ENCODE measurements at places on chromosomes 3 and 15.

DNA sequence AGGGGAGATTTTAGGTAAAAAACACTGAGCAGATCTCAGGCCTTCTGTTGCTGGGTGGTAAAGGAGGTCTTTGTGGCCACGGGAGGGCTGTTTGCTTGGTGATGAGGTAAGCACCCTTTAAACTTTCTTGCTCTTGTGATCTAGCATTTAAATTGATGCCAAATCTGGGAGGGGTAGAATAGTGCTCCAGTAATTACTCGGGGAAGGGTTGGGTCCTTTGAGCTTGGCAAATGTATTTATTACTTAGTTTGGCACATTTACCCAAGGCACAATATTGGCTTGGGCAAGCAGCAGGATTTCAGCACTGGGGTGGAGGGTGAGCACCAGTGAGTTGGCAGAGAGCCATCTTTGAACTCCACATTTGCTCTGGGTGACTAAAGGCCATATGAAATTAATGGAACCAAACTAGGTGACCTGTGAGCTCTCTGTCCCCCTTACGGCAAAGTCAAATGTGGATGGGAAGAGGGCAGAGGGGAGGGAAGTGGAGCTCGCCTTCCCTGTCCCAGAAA is 185.9 kb upstream of the ONECUT1 start:
- DNase-seq: no peak

- no peak for DNase-seq
Observed at GRCh38 chr3:32353351-32353750, 38.3 kb upstream of the CMTM7 start.

DNA sequence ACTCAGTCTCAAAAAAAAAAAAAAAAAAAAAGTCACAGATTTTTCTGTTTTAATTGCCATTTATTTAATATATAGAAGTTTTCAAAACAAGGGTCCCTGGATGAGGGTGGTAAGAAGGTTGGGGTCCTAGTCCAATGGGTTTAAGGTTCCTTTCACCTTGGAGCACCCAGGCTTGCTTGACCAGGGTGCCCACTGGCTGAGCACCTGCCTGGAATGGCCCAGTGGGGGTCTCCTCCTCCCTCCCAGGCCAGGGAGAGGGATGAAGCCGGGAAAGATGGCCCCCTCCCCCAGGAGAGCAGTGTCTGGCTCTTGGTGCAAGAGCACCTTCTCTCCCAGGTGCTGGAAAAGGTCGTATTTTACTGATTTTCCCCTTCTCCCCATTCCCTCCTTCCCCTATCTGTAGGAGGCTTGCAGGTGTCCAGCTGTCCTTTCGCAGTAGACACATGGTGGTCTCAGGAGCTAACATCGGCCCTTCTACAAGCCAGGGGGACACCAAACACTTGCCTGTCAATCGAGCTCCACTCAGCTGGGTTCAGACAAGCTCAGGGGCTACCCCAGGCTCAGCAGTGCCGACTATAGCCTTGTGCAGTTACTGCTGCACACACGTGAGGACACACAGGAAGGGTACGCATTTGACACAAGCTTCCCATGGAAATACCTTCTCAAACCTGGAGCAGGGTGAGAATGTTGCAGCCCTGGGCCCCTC is 112.3 kb upstream of the KLF13 start:
- no peak for DNase-seq

- DNase-seq: no peak
Observed at GRCh38 chr3:10213156-10213792, 35.0 kb upstream of the TATDN2 start.

GRCh38 chr3:108153451-108153981 is 62.7 kb upstream of the CD47 start:
- peak; percentile 7 for DNase-seq

DNA sequence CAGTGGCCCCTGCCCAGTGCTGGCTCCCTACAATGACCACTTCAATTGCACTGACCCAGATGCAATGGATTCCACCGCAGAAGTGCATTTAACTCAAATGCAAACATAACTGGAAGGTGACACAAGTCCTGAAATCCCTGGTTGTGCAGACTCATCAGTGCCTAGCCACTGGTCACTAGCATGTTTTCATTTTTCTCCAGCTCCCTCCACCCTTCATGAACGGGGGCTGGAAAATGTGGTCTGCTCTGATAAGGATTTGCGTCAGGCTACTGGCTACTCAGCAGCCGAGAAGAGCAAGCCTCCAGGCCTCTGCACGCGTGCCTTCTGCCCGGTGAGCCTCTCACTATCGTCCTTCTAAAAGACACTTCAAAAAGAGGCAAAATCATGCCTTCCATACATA is 27.4 kb upstream of the FURIN start:
- DNase-seq: no peak

DNA sequence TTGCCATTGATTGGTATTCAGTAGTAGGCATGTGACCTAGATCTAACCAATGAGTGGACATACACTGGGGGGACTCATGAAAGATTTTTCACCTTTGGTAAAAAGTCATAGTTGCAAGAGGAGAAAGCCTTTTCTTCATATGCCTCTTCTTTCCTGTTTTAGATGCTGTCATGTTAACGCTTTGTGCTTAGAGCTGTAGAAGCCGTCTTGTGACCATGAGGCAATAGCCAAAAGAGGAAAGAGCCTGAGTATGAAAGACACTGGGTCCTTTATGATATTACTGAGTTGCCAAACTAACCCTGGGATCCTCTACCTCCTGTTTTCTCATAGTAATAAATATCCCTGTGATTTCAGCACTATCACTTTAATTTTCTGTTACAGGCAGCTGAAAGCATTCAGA is 396.0 kb downstream of the FHIT start:
- no peak for DNase-seq

- no peak for DNase-seq
Observed at GRCh38 chr3:6679510-6679909, 181.4 kb upstream of the GRM7 start.

DNA sequence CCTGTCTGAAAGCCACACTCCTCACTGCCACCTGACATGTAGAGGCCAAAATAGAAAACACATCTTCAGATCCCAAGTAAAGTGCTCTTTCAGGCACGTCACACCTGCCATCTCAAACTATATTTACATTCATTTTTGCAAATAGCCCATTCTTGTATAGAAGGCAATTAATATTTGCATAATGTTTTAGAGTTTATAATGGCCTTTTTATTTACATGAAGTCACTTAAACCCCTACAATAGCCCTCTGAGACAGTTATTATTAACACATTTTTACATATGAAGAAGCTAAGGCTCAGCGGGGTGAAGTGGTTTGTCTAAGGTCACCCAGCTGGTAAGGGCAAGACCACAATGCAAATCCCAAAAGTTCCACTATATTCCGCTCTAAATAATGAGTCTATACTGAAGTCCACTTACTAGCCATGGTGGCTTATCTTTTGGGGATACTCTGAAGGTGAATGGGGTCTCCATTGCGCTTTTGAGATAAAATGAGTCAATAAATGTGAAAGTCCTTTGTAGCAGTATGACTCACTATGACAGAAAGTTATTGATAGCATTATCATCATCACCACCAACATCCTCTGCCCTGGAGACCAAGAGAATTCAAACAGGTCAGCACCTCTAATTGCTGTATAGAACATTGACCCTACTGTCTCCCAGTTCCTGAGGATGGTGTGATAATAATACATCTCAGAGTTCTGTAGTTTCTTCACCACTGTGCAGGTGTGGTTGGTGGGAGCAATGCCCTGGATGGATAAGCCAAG is 155.9 kb upstream of the BCL6 start:
- no peak for DNase-seq

- no peak for DNase-seq
Observed at GRCh38 chr3:47145272-47145671, 18.6 kb downstream of the SETD2 start.

DNA sequence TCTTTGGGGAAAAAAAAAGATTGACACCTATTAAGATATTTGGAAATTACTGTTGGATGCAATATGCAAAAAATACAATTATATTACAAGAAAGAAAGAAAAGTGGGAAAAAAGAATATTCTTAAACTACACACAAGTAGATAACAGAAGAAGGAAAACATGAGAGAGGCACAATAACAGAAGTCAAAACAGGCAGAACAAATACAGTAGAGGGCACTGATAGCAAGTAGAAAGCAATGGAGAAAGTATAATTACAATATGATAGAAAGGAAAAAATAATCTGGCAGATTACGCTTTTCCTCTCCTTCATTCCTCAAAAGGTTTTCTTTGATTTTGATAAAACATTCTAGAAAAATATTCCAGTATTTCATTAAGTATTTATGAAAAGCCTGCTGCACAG is 72.1 kb downstream of the ADAM10 start:
- DNase-seq: no peak

- DNase-seq: peak; percentile 44
Observed at GRCh38 chr3:32109256-32109655, 2.8 kb downstream of the GPD1L start.

- no peak for DNase-seq
Observed at GRCh38 chr3:188584958-188585689, 431.2 kb downstream of the LPP start.

- no peak for DNase-seq
Observed at GRCh38 chr3:185629554-185630181, 43.6 kb downstream of the SENP2 start.

GRCh38 chr15:68235022-68235421 is 5.5 kb upstream of the CLN6 start:
- DNase-seq: no peak

DNA sequence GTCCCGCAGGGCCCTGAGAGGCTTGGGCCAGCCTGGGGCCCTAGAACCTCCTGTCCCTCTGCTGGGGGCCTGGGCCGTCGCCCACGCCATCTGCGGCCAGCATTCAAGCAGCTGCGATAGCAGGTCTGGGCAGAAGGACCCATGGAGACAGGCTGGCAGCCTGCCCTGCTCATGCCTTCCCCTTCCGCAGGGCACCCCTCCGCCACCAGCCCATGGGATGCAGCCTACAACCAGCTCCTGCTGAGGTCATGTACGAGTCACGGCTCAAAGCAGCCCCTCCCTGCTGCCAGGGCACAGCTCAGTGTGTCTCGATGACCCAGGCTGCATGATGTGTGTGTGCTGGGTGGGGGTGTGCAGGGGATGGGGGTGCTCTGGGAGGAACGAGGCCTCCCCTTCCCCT is 27.8 kb downstream of the DUSP7 start:
- no peak for DNase-seq

DNA sequence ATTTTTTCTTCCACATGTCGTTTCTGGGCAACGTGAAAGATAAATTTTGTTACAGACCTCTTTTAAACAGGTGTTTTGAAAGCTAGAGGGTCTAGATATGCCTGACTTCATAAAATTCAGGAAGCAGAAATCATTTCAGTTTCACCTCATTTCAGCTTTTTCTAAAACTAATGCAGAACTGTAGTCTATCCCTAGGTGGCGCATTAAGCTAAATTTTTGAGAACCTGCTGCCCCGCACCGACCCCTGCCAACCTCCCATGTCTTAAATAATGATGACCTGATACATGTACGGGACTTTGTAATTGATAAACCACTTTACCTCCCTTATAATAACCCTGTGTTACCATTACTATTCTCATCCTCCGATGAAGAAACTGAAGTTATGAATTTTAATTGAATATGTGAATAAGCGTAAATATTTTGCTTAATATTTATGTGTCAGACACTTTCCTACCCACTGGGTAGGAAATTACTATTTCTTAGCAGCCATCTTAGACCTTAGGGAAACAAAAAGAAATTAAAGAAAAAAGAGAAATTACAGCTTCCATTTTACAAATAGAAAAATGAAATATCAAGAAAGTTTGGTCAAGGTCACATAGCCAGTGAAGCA is 78.7 kb upstream of the GCNT3 start:
- DNase-seq: no peak

DNA sequence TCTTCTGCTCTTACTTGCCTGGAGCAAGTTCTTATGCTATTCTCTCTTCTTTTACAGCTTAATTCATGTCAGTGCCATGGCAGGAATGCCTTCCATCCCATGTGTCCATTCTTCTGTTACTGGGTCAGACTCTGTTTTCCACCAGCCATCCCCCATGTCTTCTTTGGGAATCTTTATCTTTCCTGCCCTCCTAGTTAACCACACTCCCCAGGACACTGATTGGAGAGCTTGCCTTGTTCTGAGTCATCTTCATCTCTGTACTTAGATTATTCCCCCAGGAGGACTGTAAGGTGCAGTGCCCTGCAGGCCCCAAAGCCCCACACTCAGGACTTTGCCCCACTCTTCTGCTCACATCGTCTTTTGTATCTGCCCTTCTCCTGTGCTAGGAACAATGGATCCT is 3.6 kb downstream of the ABHD17C start:
- no peak for DNase-seq

- no peak for DNase-seq
Observed at GRCh38 chr15:76776480-76776879, 128.7 kb downstream of the SCAPER start.

GRCh38 chr15:82692171-82692570 is 17.5 kb downstream of the AP3B2 start:
- DNase-seq: no peak

GRCh38 chr3:142875099-142875498 is 13.8 kb downstream of the PCOLCE2 start:
- DNase-seq: no peak

- DNase-seq: no peak
Observed at GRCh38 chr3:167840247-167840646, 104.7 kb downstream of the SERPINI1 start.

DNA sequence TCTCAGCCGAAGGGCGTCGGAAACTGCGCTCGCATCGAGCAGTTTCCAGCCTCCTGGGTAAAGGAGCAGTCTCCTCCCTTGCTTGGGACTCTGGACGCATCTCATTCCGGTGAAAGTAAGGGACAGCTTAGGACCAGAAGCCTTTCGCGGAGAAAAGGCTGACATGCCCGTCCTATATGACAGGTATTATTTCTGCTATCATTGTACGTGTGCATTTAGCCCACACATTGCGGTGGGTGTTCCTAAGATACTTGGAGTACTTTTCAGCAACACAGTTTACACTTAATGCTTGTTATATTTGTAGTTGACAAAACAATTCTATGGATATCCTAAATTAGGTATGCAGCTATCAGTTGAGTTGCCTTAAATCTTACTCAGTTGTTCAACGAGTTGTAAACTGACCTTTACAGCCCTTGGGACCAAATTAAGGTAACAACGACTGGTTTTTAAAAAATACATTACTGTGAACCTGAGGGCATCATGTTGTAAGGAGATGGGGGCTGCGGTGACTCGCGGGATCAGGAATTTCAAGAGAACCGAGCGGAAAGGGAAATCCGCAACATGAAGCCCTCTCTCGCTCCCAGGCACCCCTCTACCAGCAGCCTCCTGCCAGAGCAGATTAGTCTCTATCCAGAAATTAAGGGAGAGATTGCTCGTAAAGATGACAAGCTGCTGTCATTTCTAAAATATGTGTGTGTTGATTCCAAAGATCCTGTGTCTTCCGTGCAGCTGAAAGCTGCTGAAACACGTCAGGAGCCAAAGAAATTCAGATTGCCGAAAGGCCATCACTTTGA is 632 bp upstream of the COPS2 start:
- DNase-seq: no peak

DNA sequence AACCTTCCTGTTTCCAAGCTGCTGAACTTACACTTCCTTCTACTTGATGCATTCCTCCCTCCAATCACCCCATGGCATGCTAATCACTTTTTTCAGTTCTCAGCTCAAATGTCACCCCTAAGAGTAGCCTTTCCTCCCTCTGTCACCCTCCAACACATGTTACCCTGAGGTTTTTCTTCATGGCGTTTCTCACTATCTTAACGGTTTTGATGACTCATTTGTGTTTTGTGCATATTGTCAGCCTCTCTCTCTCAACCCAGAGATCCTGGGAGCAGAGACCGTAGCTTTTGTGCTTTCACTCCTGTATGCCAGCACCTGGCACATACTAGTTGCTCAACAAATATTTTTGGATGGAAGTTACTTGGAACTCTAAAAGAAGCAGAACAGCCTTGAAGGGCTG is 24.5 kb downstream of the LRRC3B start:
- no peak for DNase-seq

GRCh38 chr3:195763843-195764825 is 43.4 kb downstream of the MUC20 start:
- no peak for DNase-seq

GRCh38 chr3:27385504-27385903 is 16.3 kb upstream of the NEK10 start:
- DNase-seq: no peak

Measured in AG09319 (cell line).